Activated T-helper 1 cell treated with anti-CD3 and anti-CD28 coated beads, Interleukin-12 subunit alpha, Interleukin-12 subunit beta, Interleukin-2, Interleukin-4 antibody, amounts not matched to agents 30 ng/mL and 10 ng/mL and 1 ng/mL, durations not matched to agents 14 hours and 24 hours and 36 hours (primary cell): ENCODE measurements at places on chromosomes 7 and 10. TPM values are rescaled to one million over a fixed set of nuclear protein-coding genes. Genes with fewer than 3 reads are reported as not detected.
A peak's percentile ranks its signal among the peaks of the same experiment; 100 is the strongest.

MARVELD1 gene
- 3.0 and 3.4 TPM in 2 replicates for total RNA-seq

GRCh38 chr10:120614680-120615079 lies 157.7 kb downstream of the PLPP4 start:
- DNase-seq: no peak

DNA sequence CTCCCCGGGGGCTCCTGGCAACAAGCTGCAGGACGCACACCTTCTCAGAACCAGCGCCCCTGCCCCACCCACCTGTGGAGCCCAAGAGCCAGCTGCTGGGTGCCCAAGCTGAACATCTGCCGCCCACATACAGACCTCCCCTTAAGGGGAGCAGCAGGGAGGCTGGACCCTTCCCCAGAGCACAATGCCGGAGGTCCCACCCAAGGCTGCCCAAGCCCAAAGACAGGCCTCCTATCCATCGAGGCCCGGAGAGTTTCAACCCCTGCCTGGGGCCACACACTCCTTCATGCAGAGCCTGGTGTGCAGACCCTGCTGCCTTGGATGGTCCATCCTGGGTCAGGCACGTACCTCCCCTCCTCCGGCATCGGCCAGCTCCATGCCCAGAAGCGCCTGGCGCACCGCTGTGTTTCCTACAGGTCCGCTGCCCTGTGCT lies 48.7 kb downstream of the VIPR2 start:
- no peak for DNase-seq

AKR1C4 gene
- not detected in 2 replicates for total RNA-seq

DNA sequence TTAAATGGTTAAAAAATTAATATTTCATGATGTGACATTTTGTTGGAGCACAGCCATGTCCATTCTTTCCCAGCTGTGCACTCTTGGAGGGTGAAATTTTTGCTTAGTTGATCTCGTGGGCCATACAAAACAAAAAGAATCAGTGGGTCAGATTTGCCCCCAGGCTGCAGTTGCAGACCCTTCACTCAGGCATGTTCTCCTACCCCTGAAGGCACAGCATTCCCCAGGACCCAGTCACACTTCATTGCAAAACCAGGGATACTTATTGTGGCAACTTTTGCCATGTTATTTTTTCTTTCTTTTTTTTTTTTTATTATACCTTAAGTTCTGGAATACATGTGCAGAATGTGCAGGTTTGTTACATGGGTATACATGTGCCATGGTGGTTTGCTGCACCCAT lies 6.0 kb downstream of the TAS2R40 start:
- DNase-seq: no peak

TPST1 gene
- total RNA-seq: 1.6 and 1.8 TPM in 2 replicates

DNA sequence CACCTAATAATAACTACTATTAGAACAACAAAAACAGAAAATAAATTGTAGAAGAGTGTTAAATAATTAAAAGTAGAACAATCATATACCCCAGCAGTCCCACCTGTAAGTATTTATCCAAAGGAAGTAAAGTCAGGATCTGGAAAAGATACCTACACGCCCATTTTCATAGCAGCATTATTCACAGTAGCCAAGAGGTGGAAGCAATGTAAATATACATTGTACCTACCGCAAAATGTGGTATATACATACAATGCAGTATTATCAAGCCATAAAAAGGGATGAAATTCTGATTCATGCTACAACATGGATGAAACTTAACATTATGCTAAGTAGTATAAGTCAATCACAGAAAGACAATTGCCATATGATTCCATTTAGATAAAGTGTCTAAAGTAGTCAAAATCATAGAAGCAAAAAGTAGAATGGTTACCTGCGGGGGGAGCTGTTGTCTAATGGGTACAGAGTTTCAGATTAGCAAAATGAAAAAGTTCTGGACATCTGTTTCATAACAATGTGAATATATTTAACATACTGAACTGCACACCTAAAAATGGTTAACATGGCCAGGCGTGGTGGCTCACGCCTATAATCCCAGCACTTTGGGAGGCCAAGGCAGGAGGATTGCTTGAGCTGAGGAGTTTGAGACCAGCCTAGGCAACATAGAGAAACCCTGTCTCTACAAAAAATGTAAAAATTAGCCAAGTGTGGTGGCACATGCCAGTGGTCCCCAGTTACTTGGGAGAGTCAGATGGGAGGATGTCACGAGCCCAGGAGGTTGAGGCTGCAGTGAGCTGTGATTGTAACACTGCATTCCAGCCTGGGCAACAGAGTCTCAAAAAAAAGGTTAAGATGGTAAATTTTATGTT lies 6.0 kb upstream of the TMED4 start:
- DNase-seq: peak; percentile 42

TMEM270 gene
- not detected in 2 replicates for total RNA-seq

DNA sequence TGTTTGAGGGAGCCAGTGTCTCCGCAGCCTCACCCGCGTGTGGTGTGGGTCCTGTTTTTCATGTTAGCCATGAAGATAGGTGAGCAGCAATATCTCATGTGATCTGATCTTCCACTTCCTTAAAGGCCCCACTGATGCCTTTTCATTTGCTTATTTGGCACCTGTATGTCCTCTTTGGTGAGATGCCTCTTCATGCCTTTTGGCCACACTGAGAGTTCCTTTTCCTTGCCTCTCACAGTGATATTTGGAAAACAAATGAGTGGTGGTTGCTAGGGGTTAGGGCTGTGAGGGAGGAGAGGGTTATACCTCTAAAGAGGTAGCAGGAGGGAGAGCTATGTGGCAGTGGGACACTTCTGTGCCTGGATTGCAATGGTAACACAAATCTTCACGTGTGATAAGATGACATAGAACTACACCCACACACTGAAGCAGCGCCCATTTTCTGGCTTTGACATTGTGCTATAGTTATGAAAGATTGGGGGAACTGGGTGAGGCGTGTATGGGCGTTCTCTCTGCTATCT lies 90.4 kb upstream of the TNS3 start:
- DNase-seq: no peak

DNA sequence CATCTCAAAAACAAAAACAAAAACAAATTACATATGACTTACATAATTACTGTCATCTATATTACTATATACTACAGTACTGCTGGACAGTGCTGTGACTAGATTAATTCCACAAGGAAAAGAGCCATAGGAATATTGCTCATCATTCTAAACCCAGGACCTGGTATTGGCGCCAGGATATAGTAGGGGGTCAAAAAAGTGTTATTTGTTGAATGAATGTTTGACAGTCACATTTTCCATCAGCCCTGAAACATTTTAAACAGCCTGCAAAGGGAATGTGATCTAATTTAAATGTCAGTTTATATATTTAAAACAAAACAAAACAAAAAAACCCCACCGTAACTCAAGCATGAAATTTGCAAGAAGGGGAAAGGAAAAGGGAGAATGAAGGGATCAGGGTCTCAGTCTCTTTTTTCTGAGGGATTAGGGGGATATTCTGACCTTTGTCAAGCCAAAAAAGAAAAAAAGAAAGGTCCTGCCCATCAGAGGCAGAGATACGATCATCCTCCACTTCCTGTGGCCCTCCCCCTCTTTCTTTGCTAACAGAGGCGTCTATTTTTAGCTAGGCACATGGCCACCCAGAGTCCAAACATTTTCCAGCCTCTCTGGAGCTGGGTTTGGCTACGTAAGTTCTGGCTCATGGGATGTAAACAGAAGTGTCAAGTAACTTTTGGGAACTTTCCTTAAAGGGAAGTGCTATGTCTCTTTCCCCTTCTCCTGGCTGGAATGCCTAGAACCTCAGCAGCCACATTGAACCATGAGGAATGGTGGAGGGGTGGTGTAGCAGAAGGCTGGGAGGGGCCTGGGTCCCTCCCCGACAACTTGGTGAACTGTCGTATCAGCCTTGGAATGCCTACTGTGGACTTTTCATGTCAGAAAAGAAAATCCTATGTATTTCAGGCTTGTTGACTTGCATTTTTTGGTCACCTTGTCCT lies 44.6 kb upstream of the DLG5 start:
- DNase-seq: no peak

GRCh38 chr10:29304264-29304994 lies 15.6 kb downstream of the LYZL1 start:
- no peak for DNase-seq

FFAR4 gene
- not detected in 2 replicates for total RNA-seq

PLCE1 gene
- not detected in 2 replicates for total RNA-seq

DNA sequence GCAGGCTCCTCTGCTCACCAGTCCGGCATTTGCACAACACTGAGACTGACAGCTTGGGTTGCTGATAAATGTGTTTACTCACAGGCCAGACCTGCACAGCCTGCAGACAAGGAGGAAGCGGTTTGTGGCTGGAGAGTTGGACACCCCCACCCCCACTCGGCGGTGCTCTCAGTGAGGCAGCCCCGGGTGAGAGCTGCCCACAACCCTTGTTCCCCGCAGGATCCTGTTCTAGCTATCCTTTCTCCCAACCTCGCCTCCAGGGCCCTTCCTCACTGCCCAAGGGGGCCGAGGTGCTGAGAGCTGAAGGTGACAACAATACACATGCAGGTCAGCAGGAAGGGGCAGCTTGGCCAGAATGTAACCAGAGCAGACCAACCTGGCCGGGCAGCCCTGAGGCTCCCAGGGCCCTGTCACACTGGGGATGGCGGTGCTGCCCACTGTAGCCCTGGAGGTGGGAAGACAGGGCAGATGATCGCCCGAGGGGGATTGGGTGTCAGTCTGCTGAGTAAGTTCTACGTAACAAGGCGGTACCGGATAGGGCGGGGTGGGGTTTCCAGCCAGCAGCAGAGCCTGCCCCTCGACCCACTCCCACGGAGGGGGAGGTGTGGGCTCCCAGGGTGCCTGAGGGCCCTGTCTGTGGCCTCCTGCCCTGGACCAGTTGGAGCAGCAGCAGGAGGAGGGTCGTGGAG lies 2.1 kb upstream of the ADAM8 start:
- peak; percentile 63 for DNase-seq

- DNase-seq: no peak
Observed at GRCh38 chr7:151437159-151437553, 2.8 kb downstream of the CRYGN start.

- DNase-seq: no peak
Observed at GRCh38 chr7:94348142-94348541, 46.6 kb upstream of the COL1A2 start.

EN2 gene
- not detected in 2 replicates for total RNA-seq

COL17A1 gene
- total RNA-seq: not detected in 2 replicates

DNA sequence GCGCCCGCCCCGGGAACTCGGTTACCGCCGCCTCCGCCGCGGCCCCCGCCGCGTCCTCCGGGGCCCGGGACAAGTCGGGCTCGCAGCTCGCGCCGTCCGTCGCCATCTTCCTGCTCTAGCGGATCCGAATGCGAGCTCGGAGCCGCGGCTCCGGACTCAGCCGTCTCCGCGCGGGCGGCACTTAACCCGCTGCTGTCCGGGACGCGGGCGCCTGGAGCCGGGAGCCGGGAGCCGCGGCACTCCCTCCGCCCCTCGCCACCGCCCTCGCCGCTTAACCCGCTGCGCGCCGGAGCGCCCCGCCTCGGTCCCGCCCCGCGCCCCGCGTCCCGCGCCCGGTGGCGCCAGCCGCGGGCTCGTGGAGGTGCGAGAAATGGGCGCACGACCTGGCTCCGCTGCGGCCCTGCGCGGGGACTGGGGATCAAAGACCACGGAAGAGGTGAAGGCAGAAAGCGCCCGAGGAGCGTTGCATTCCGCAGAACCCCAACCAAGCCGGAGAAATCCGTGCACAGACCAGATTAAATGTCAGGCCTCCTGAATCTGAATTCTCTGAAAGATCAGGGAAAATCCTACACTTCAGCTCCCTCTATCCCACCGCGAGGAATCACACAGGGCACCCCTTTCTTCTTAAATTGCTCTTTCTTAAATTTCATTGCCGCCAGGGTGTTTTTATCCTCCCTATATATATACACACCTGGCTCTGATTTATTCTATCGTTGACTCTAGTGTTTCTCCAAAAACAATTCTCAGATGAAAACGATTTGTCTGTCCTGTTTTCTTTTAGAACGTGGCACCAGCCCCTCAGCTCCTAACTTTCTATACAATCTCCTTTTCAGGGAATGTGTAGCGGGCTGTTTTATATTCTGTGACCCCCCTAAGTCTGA lies at the start of gene CTTNBP2:
Gene CTTNBP2 (minus strand): TSS at position 132 of the 881 bp plus-strand sequence. CDS start 26 bp downstream, at position 106.
- DNase-seq: no peak

DNA sequence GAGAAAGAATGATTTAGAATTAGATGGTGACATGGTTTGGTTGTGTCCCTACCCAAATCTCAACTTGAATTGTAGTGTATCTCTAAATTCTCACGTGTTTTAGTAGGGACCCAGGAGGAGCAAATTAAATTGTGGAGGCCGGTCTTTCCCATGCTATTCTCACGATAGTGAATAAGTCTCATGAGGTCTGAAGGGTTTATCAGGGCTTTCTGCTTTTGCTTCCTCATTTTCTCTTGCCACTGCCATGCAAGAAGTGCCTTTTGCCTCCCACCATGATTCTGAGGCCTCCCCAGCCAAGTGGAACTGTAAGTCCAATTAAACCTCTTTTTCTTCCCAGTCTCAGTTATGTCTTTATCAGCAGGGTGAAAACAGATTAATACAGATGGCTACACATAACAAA lies 167.4 kb upstream of the SVIL start:
- no peak for DNase-seq

- no peak for DNase-seq
Observed at GRCh38 chr7:28166982-28167715, 13.4 kb downstream of the JAZF1 start.
